ENCODE measurements at places on chromosomes 1 and 21.
A peak's percentile ranks its signal among the peaks of the same experiment; 100 is the strongest.

GRCh38 chr1:70459496-70460225 lies 48.6 kb downstream of the CTH start:
- no peak for DNase-seq

- DNase-seq = no peak
Measured at GRCh38 chr21:42599962-42600361, 53.5 kb upstream of the PDE9A start.

DNA sequence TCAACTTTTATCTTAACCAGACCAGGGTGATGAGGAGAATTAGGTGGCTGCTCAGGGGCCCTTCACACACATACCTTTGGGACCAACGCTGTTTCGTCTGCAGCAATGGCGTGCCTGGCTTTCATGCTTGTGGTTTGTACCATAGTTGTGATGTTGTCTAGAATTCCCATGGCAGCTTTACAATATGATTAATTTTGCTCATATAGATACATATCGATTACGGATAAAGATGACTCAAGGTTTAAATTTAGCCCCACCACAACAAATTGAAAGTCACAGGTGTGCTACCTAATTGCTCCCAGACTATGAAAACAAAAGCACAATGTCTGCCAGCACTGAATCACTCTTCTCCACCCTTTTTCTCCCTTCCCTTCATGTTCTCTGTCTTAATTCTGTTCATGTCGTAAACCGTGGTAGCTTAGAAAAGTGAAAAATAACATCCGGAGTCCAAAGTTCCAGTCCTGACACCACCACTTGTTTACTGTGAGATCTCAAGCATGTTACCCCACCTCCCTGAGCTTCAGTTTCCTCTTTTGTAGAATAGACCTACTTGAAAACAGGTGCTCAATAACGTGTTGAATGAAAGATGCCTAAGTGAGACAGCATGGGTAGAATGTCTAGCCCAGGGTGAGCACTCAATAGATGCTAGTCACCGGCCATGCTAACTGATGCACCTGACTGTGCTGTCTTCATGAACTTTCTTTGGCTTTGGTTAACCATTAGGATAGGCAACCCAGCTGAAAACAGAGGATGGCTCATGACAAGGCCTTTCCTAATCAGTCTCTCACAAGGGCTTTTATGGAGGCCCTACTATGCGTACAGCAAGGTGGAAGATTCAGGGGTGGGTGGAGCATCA lies 22.1 kb upstream of the JUN start:
- DNase-seq = no peak

- DNase-seq = no peak
Measured at GRCh38 chr1:203522237-203522636, 28.3 kb downstream of the OPTC start.

- DNase-seq = peak; percentile 39
Measured at GRCh38 chr1:150235294-150235851, 539 bp downstream of the ANP32E start.

GRCh38 chr1:229199261-229200243 lies 71.4 kb upstream of the RAB4A start:
- peak; percentile 16 for DNase-seq
